ENCODE measurements at places on chromosomes 6 and 20.

DNA sequence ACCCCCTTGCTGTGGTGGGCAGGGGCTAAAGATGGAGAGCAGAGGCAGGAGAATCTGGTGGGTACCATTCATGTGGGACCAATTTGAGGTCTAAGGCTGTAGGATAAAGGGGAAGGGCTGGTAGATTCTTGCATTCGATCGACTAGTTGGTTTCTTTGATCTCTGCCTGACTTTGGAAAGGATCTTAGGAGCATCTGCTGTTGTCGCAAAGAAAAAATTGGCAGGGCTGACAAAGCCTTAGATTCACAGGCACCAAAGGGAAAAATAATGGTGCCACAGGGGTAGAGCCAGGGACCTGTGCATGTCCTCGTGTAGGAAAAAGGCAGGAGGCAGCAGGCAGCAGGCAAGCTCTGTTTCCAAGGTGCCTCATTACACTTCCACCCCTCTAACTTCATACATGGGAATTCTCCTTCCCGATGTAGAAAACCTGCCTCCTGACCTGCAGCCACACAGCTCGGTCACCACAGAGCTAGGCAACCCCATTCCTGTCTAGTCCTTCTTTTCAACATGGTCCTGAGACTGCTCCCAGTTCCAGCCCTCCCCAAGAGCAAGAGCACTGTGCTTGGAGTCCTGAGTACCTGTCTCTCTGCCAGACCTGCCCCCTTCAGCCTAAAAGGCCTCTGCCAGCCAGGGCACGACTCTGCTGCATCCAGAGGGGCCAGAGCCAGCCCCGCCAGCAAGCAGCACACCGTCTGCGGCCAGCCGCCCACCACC lies 71.9 kb downstream of the FGD2 start:
- DNase-seq: no peak

DNA sequence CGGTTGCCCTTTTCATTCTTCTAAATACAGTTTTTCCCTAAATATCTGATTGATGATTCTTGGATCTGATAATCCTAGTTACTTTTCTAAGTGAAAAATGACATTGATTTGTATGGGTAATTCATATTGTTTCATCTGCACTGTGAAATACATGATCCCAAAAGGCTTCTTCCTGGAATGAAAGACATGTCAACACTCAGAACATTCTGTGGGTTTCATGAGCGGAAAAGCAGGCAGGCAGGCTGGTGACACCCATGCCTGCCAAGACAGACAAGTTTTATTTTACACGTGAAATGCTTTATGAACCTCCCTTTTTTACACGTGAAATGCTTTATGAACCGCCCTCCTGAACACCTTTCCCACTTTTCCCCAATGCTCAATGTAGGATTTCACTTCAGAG lies 105.0 kb downstream of the PRKN start:
- no peak for DNase-seq

GRCh38 chr20:19625426-19625825 lies 132.6 kb upstream of the RIN2 start:
- DNase-seq: no peak

DNA sequence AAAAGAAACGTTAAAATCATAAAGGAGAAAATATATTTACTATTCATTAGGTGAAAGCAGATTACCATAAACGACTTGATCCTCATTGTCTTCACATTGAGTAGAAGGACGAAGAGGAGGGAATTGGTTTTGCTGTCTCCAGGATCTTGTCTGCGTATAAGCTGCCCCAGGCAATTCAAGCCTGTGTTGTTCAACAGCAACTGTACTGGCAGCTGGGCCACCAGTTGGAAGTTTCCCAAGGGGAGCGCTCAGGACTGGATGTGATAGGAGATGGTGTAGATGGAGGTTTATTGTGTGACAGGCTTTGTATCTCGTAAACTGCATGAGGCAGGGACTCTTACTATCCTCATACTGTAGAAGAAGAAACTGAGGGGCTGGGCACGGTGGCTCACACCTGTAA lies 3.9 kb upstream of the FANCE start:
- DNase-seq: no peak

DNA sequence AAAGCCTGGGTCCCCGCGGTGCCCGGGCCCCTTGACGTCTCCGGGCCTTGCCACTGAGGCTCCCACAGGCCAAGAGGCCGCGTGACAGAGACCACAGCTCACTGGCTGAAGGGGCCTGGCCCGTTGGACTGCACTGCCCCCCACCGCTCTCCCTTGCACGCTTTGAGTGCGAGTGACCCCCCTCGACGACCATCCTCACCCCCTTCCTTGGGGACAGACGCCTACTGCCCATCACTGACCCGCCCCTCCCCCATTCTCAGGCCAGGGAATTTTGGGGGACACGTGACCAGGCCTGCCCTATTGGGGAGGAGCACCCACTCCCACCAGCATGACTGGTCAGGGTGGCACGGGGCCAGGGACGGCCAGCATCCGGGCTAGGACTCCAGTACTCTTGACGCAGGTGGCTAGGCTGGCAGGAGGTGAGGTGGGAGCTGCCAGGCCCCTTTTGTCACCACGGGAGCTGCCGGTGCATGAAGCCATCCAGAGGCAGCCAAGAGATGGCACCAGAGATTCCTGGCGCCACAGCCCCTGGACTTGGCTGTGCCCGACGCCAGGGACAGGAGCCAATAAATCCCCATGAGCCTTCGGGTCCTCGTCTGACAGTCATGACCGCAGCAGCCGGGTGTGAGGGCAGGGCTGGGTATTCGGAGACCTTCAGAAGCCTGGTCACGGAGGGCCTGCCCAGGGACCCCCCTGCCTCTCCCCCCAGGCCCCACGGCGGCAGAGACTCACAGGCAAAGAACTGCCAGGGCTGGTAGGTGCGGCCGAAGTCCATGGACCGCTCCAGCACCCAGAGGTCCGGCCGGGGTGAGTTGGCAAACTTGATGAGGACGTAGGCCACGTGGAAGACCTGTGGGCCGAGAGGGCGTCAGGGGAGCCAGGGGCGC lies 14.5 kb downstream of the LAMA5 start:
- DNase-seq: no peak

GRCh38 chr20:35463455-35464300 lies 8.3 kb downstream of the CEP250 start:
- peak; percentile 84 for DNase-seq

- no peak for DNase-seq
Observed at GRCh38 chr6:160128125-160128683, 6.6 kb downstream of the SLC22A1 start.

- DNase-seq: no peak
Observed at GRCh38 chr6:8468552-8469356, 33.4 kb upstream of the SLC35B3 start.

GRCh38 chr6:21807299-21808044 lies 213.9 kb downstream of the SOX4 start:
- DNase-seq: no peak

DNA sequence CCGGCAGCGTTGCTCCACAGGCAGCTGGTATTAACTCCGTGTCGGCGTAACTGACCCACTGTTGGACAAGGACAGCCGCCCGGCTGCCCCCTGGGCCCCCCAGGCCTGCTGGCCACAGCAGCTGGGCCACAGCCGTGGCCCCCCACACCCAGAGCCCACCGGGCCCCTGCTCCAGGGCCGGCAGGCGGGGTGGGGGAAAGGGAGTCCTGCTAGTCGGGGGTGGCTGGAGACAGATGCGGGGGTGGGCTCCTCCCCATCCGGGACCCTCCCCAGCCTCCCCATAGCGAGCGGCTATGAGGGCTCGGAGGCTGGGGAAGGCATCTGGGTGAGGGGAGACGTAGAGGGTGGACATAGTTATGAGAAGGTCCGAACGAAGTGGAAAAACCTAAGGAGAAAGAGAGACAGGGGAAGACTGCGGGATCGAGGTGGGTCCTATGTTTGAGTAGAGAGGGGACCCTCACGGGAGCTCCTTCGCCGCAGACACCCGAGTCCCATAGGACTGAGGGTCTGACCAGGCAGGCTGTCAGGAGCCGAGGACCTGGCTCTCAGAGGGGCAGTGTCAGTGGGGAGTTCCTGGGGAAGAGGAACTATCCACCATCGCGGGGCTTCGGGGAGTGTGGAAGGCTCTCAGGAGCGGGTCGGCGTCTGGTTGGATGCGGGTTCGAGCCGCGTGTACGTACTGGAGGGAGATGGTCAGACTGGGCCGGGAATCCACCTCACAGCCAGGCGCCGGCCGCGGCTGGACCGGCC lies 511 bp downstream of the VARS1 start:
- no peak for DNase-seq

GRCh38 chr20:25991756-25992130 lies 295.1 kb upstream of the ZNF337 start:
- no peak for DNase-seq

DNA sequence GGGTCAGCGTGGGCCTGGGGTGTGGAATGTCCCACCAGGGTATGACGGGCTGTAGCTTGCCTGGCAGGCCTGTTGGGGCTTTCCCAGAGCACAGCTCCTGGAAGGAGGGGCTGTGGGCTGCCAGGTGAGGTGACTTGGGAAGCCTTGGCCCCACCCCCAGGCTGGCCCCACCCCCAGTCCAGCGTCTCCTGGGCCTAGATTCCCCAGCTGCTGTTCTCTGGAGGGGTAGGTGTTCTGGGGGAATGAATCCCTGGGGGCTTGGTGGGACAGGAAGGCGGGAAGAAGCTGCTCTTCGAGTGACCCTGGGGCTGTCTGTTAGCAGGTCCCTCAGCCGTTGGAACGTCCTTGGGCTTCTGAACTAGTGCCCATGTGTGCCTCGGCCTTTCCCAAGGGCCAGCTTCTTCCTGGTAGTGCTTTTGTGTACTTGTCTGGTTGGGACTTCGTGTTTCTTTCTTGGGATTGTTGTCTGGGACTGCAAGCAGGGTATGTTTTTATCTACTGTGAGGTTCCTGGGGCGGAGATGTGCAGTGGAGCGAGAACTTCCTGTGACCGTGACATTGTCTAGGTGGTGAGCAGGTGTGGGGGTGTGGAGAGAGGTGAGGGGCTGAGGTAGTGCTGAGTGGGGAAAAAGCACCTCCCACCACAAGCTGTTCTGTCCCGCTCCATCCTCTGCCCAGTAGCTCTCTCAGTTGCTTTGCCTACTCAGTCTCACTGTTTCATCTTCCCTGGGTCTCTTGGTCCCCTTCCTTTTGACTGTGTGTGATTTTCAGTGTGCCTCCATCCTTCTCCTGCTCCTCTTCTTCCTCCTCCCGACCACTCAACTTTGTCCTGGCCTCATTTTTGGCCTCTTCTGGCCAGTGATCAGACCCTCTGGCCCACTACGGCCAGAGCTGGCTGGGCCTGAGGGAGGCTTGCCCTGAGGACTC lies 1.3 kb upstream of the DDR1 start:
- DNase-seq: no peak

- DNase-seq: no peak
Observed at GRCh38 chr20:34561661-34562060, 3.1 kb downstream of the MAP1LC3A start.

DNA sequence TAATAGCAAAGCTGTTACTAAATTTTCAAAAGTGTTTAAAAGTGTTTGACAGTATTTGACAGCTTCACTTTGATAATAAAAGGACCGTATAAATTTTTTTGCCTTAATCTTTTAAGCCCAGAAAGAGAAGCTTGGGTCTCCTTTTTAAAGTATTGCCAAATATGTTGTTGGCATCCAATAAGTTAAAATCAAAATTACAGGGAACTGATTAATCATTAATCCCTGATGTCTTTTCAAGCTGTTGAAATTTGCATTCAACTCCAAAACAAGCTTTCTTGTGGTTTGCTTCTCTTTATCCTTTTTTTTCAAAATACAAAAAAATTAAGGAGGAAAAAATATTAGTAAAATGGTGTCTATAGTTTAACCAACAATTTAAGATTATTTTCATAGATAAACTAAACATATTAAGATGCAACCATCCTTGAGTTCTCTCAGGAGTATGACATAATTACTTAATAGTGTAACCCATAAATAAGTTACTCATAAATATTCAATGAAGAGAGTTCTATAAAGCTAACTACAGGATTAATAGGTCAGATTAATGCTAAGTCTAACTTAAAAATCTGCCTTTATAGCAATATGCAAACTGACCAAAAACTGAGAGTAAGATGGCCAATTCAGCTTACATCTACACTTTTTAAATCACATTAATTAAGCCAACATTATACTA lies 27.0 kb upstream of the CALHM6 start:
- DNase-seq: no peak

- DNase-seq: no peak
Observed at GRCh38 chr20:41367393-41367695, 726 bp upstream of the EMILIN3 start.

- no peak for DNase-seq
Observed at GRCh38 chr20:41261790-41262717, 55.5 kb downstream of the ZHX3 start.

DNA sequence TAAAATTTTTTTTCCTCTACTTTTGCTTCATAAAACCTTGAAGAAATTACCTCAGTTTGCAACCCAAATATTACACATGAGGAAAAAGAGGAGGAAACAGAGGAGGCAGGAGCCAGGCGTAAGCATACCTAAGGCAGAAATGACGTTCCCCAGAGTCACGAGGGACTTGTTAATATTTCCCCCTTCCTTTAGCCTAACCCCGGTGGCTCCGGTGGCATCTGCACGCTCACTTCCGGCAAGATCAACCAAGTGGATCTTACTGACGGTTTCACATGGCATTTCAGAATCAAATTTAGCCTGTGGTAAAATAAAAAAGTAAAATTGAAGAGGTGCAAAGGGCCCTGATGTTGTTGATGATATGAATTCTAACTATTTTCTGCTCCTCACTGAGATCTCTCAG lies 67.4 kb downstream of the KIF16B start:
- DNase-seq: no peak

DNA sequence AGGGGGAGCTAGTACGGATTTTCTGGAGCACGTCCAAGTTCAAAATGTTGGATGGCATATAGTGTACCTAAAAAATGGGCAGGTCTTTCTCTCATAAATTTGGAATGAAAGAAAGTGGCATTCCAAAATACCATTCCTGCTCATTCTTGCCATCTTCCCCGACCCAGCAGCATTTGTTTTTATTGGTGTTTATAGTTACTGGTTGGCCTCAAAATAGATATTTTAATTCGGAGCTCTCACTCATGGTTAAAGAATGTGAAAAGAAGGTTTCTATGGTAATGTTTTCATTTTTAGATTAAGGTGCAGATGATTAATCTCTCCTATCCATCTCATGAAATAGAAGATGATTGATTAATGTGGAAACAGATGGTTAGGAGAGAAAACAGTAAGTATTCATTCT lies 204.5 kb downstream of the HIVEP2 start:
- no peak for DNase-seq

DNA sequence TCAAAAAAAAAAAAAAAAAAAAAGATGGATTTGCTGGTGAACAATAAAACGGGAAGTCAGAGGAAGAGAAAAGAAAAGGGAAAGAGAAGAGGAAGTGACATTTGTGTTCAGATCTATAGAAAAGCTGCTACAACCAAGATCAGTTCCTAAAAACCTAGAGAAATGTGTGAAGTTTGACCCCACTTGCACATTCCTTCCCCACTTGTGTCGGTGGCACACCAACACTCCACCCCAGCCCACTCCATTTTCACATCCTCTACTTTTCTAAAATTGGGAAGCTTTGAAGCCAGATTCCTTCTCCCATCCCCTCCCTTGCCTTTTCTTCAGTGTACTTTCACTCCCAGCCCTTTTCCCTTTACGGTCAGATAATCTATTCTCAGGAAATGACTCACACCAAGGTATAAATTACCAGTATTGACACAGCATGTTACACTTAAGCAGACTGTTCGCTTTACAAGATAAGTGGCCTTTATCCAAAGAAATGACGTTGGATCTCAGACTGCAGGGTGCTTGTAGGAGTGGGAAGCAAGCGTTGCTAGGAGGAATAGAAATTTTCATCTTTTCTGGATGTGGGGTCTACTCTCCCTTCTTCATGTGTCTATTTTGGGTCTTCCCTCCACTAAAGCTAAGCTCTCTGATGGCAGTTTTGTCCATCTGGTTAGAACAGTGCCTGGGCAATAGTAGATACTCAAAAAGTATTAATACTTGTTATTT lies 92.5 kb upstream of the ADGRF1 start:
- DNase-seq: peak; percentile 91

- no peak for DNase-seq
Observed at GRCh38 chr6:142545147-142545546, 243.3 kb downstream of the ADGRG6 start.
